H4 (cell line): ENCODE measurements at places on chromosomes 5 and 9. TPM values are rescaled to one million over a fixed set of nuclear protein-coding genes. Genes with fewer than 3 reads are reported as not detected.
A peak's percentile ranks its signal among the peaks of the same experiment; 100 is the strongest.

DNA sequence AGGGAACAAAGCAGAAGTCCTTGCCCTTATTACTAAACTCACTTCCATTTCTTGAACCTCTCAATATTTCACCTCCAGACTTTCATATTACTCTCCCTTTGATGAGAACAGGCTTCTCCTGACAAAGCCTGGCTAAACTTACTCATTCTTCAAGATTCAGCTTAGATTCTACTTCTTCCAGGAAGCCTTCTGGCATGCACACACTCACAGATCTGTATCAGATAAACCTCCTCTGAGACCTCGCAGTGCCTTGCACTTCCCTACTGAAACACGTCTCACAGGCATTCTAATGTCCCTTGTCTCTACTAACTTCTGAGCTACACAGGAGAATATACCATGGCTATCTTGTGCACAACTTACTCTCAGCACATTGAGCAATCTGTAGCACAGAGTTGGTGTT lies 16.6 kb upstream of the PAPPA start:
- DNase-seq, result no peak

GRCh38 chr9:7097785-7098752 lies 340.3 kb downstream of the KDM4C start:
- no peak for DNase-seq

GRCh38 chr9:125343518-125344275 lies 82.1 kb downstream of the GAPVD1 start:
- peak; percentile 7 for DNase-seq

GRCh38 chr9:122354536-122355199 lies 16.2 kb upstream of the PTGS1 start:
- DNase-seq, result no peak

- DNase-seq, result no peak
Observed at GRCh38 chr5:75017971-75018370, 34.4 kb downstream of the GCNT4 start.

- DNase-seq, result no peak
Observed at GRCh38 chr9:88754886-88755285, 219.9 kb downstream of the NXNL2 start.

- DNase-seq, result no peak
Observed at GRCh38 chr9:89742660-89743059, 137.8 kb downstream of the GADD45G start.

DNA sequence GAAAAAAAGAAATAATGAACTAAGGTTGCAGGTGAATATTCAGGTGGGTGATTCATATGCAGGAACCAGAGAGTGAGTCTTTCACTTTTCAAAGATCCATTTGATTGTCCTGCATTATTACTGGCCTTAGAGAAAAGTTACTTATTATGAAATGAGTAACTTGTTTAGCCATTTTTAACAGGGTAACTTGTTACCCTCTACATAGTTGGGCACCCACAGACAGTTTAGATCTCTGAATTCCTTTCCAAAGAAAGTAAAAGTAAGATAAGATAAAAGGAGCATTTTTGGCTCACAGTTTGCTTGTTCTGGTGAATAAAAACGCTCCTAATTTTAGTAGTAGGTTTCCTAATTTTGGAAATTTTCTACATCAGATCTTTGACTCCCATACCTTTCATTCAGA lies 54.1 kb upstream of the DAB2 start:
- DNase-seq, result no peak

GRCh38 chr9:30722065-30722464 lies 1662.4 kb upstream of the ACO1 start:
- DNase-seq, result no peak

The IRX1 gene
- total RNA-seq, result 17.1 and 21.3 TPM in 2 replicates

The TTLL11 gene
- 1.2 and 2.0 TPM in 2 replicates for total RNA-seq
